Natural killer cell treated with Interleukin-12 subunit alpha and Interleukin-12 subunit beta and Interleukin-15 and Interleukin-18, amount 100 ng/mL, for 72 hours (primary cell): ENCODE measurements at places on chromosomes 13 and 19. TPM values are rescaled to one million over a fixed set of nuclear protein-coding genes. Genes with fewer than 3 reads are reported as not detected.

KLF2 gene
- 3.4 TPM for total RNA-seq

DNA sequence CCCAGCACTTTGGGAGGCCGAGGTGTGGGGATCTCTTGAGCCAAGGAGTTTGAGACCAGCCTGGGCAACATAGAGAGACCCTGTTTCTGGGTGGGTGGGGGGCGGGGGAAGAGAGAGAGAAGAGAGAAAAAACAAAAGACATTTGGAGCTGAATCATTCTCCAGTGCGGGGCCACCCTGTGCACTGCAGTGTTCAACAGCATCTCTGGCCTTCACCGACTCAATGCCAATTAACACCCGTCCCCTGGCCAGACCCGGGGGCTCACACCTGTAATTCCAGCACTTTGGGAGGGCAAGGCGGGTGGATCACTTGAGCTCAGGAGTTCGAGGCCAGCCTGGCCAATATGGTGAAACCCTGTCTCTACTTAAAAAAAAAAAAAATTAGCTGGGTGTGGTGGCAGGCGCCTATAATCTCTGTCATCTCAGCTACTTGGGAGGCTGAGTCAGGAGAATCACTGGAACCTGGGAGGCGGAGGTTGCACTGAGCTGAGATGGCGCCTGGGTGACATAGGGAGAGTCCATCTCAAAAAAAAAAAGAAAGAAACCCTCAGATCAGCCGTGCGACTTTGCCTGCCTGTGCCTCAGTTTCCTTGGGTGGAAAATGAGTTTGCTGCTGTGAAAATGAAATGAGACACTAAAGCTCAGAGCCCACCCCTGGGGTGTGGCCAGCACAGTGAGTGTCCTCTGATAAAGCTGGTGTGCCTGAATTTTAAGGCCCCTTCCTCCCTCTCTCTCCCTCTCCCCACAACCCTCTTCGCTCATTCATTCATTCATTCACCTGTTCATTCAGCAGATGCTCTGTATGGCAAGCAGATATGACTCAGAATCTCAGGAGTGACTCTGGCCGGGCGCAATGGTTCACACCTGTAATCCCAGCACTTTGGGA lies 6.4 kb downstream of the KLF2 start:
- no peak for DNase-seq

- DNase-seq = peak; percentile 92
Observed at GRCh38 chr19:11848594-11849469, at the start of gene ZNF439. ZNF439 (plus strand) TSS chr19:11848726; CDS start chr19:11848868, 142 bp downstream.

DNA sequence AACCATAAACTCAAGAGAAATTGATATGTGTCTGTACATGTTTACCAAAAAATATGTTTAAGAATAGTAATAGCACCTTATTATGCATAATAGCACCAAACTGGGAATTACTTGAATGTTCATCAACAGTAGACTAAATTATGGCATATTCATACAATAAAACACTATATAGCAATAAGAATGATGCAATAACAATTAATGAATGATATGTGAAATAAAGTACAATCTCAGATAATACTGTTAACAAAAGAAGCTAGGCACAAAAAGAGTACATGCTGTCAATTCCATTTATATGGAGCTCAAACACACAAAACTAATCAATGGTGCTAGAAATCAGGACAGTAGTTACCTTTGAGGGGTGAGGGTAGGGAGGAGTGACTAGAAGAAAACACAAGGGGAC lies 36.3 kb downstream of the ZC3H13 start:
- DNase-seq = no peak
